ENCODE measurements at places on chromosomes 12 and 14.

DNA sequence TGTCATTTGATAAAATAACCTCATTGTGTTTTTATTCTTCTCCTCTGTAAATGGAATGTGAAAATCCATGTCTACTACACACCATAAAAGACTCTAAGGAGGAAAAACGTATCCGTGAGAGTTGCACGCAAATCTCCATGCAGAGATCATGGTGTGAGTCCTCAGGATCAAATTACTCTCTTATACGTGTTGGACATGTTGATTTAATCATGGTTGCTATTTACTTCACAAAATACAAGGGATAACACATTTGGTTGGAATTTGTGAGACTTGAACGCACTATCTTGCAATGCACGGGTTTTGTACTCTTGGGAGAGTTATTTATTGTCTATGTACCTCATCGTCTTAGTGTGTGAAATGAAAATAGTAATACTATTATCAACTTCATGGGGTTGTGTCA lies 128.0 kb upstream of the RASSF8 start:
- no peak for DNase-seq

DNA sequence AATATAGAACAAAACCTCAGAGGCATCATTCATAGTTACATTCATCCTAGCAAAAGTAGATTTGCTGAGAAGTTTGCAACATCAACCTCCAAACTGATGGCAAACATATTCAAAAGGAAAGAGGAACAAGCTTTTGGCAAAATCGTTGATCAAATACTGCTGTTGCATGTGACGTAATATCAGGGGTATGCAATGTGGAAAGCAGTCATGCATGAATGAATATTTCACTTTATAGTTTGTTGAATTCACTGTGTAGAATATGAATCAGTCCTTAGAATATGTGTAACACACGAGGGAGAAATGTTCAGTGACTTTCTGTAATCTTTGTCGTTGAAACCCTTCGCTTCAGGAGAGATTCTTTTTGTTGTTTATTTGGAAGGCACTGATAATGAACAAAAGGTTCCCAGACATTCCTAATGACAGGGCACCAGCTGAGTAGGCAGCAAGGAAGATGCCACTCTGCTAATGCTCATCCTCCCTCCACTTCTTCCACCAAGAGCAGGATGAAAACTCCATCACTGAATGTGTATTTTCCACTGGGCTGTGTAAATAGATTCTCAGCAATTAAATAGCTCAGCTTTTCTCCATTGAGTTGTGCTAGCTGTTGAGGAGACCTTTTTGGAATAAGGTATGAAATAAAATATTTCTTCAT lies 126.1 kb downstream of the PELI2 start:
- no peak for DNase-seq

GRCh38 chr12:65596514-65597091 lies 227.7 kb upstream of the HMGA2 start:
- no peak for DNase-seq

- no peak for DNase-seq
Measured at GRCh38 chr12:7150841-7151240, 20.7 kb downstream of the CLSTN3 start.

DNA sequence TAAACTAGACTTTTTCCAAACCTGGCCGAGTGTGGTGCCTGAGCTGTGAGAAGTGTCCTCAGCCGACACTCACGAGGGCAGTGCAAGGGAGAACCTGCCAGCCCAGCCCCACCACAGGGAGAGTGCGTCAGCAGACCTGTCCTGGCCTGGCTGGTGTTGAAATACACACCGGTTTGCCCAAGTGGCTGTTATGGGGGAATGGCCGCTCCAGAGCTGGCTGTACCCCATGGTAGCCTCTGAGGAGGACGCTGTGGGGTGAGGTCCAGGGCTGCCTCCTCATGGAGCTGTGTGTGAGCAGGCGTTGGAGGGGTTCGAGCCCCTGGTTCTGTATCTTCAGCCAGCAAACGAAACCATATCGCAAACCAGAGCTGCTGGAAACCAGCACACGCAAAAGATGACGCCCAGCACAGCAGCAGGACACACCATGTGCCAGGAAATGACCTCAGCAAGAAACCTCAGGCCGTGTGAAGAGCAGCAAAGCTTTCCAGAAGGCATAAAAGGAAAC lies 9.4 kb downstream of the ANKRD9 start:
- peak; percentile 77 for DNase-seq

DNA sequence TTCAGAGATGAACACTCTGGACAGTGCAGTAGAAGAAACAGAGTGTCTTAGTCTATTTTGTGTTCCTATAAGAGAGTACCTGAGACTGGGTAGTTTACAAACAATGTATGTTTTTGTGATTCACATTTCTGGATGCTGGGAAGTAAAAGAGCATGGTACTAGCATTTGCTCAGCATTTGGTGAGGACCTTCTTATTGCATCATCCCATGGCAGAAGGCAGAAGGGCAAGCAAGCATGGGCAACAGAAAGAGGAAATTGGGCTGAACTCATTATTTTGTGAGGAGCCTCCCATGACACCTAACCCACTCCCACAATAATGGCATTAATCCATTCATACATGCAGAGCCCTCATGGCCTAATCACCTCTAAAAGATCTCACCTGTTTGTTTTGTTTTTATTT lies 8.0 kb downstream of the ANKS1B start:
- DNase-seq, result no peak

- DNase-seq, result no peak
Measured at GRCh38 chr12:9132008-9132535, 16.4 kb upstream of the A2M start.

GRCh38 chr12:41293011-41293410 lies 104.9 kb downstream of the PDZRN4 start:
- DNase-seq, result no peak

- no peak for DNase-seq
Measured at GRCh38 chr14:65258391-65258790, 154.1 kb upstream of the FUT8 start.

- no peak for DNase-seq
Measured at GRCh38 chr12:57512665-57513064, 7.6 kb downstream of the DDIT3 start.

DNA sequence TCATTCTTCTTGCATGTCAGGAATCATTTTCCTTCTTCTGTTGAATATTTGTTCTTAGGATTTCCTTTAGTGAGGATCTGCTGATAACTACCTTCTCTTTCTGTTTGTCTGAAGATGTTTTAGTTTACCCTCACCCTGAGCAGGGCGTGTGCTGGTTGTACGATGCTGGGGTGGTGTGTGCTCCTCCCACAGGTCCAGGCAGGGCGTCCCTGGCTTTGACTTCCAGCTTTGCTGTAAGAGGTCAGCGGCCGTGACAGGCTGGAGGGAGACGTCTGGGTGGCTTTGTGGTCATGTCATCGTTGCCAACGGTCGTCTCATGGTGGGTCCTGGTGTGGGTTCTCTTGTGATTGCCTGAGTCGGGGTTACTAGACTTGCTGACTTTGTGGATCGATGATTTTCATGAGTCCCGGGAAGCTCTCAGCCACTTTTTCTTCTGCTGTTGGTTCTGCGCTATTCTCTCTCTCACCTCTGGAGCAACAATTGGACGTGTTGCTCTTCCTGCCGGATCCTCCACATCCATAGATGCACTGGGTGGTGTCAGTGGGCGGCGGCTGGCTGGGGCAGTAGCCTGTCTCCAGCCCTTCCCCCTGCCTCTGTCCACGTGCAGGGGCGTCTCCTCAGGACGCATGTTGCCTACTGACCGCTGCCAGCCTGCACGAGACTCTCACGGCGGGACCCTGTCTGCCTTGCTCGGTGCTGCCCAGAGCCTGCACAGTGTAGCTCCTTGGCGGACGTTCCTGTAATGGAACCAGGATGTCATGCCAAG lies 8.4 kb downstream of the PACS2 start:
- DNase-seq, result no peak

DNA sequence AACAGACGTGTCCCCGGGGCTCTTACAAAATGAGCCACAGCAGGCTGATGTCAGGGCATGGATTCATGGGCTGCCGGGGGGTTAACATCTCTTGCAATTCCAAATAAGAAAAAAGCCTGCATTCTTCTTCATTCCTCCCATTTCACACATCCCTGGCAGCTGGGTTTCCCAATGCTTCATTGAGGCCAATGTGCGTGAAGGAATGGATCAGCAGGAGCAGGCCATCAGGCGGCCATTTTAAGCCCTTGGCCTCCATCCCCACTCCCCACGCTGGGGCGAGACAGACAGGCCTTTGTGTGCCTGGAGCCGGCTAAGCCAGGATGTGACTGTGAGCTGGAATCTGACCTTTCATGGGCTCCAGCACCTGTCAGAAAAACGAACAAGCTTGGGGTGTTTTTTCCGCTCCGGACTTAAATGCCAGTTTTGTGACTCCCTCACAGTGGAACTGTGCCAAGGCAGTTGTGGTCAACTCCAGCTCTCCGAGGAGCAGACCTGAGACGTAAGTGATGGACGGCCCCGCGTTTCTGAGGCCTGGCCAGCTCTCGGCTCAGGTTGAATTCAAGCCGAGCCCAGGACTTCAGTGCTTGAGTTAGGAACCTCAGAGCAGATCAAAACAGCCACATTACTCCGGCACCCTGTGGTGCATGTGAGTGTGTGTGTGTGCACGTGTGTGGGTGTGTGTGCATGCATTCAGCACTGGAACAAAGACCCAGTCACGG lies 133.1 kb downstream of the TMEM30B start:
- peak; percentile 52 for DNase-seq

GRCh38 chr14:73295198-73295796 lies 58.0 kb downstream of the PAPLN start:
- no peak for DNase-seq

GRCh38 chr12:25280082-25280481 lies 29.4 kb upstream of the KRAS start:
- no peak for DNase-seq

GRCh38 chr12:102512523-102512922 lies 32.2 kb upstream of the IGF1 start:
- DNase-seq, result no peak

DNA sequence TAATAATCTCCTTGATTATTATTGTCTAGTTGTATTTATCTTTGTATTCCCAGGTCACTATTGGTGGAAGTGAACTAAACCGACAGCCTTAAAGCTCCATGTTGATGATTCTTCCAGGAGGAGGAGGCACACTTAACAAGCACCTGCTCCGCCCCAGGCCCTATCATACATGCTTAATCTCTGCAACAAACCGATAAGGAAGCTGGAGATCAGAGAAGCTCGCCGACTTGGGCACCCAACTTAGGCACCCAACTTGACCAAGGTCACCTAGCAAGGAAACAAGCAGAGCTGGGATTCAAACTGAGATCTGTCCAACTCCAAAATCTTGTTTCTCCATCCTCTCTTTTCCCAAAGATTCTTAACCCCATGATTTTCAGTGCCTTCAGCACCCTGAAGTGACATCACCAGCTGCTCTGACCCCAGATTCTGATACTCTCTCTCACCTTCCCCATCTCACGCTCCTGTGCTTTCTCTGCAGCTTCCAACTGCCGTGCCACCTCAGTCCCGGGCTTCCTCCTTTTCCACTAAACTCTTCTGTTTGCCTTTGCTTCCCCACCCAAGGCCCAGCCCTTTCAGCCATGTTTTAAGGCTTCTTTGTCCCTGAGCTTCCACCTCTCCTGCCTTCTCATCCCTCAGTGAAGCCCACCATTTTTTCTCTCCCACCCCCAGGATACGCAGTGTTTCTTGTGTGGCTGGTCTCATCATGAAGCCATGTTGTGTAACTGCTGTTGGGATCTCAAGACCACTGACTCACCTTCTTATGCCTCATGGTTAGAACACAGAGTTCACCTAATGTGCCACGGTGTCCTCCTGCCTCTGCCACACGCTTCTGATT lies 6.6 kb upstream of the KRT18 start:
- no peak for DNase-seq

- DNase-seq, result no peak
Measured at GRCh38 chr14:52798826-52799225, 7.4 kb upstream of the GNPNAT1 start.

- peak; percentile 26 for DNase-seq
Measured at GRCh38 chr12:32854097-32854496, 42.5 kb downstream of the PKP2 start.

GRCh38 chr14:28756884-28757570 lies 9.6 kb upstream of the FOXG1 start:
- DNase-seq, result no peak

DNA sequence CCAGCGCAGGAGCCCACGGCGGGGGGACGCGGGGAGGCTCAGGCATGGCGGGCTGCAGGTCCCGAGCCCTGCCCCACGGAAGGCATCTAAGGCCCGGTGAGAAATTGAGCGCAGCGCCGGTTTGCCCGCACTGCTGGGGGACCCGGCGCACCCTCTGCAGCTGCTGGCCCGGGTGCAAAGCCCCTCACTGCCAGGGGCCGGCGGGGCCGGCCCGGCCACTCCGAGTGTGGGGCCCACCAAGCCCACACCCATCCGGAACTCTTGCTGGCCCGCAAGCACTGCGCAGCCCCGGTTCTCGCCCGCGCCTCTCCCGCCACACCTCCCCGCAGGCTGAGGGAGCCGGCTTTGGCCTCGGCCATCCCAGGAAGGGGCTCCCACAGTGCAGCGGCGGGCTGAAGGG lies 8.5 kb upstream of the TSPAN8 start:
- DNase-seq, result no peak

GRCh38 chr12:120048263-120048662 lies 59.2 kb downstream of the BICDL1 start:
- no peak for DNase-seq

GRCh38 chr14:53295985-53296582 lies 143.0 kb upstream of the DDHD1 start:
- no peak for DNase-seq

- DNase-seq, result peak; percentile 81
Measured at GRCh38 chr12:132279184-132279889, 50.1 kb downstream of the GALNT9 start.

DNA sequence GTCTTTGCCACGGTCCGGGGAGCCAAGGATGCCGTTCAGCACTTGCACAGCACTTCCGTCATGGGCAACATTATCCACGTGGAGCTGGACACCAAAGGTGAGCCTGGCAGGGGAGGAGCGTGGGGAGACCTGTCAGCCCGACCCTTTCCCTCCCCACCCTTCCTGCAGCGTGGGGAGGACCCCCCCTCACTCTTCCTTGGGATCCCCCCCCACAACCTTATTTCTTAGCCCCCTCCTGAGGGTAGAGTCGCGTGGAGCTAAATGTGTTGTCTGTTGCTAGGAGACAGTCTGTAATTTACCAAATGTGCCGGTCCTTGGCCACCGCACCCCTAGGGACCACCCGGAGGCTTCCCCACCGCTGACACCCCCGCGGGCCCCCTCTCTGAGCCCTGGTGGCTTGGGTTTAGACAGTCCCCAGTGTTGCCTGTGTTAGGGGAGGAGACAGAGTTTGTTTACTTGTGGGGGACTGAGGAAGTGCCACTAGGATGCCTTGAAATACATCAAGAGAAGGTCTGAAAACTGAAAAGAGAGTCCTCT lies 2.3 kb downstream of the SETD1B start:
- DNase-seq, result no peak

- DNase-seq, result no peak
Measured at GRCh38 chr14:74349757-74350156, 1.5 kb downstream of the VRTN start.

DNA sequence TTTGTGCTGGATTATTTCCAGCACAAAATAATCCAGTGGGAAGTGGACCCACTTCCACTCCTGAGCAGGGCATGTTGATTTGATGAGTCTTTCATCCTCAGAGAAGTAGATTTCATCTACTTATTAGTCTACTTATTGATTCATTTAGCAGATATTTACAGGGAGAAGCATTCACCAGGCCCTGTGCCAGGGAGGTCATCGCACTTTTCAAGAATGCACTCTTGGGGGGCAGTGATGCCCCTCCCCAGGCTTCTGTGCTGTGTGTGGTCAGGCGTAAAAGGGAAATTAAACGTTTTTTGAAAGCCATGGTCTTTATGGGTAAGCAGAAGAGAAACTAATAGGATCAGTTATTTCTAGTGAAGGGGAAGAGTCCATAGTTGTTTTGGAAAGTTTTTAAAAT lies 610.7 kb upstream of the TMEM132C start:
- no peak for DNase-seq

GRCh38 chr14:98548071-98548686 lies 723.8 kb downstream of the BCL11B start:
- DNase-seq, result no peak
